ENCODE measurements at places on chromosomes 1 and 21.

- no peak for DNase-seq
Observed at GRCh38 chr1:111234258-111234657, 6.7 kb downstream of the CHI3L2 start.

- DNase-seq: no peak
Observed at GRCh38 chr21:41213021-41213420, 45.1 kb downstream of the BACE2 start.

DNA sequence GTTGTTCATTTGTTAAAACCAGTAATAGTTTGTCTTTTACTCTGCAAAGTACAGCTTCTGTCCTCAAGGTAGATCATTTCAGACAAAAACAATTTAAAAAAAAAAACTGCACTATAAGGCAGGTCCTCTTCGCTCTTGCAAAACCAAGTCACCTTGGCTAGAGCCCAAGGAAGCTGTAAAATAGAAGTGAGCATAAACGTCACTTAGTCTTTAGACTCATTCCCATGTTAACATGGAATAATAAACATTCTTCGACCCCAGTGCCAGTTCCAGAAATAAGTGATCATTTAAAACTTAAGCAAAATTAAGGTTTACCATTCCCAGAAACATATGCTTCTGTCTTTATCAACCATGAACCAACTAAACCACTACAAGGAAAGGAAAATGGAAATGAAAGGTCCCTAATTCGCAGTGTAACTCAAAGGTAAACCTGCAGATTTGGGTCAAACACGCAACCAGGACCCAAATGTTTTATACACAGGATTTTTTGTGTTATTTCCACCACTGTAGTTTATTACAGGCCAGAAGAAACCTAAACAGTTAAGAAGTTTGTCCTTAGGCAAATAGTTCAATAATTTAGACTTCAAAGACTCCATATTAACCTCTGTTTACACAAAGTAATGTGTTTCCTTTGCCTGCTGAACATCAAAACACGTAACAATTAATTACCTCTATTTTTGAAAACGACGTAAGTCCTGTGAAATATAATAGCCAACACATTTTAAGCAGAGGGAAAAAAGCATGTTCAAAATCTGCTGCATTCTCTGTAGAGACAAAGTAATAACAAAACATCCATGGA lies 54.6 kb downstream of the TGFBR3 start:
- DNase-seq: no peak

- DNase-seq: no peak
Observed at GRCh38 chr1:68644504-68644903, 147.6 kb upstream of the DEPDC1 start.

GRCh38 chr1:182350839-182351238 lies 40.8 kb downstream of the GLUL start:
- no peak for DNase-seq

Data from NCI-H1694 (cell line).